T-helper 17 cell (primary cell): ENCODE measurements at places on chromosomes 5 and 9.
A peak's percentile ranks its signal among the peaks of the same experiment; 100 is the strongest.

- H3K4me1 ChIP-seq = peaks cover 2% of the 10 kb centered on the region
- no peak for DNase-seq
- H3K27me3 ChIP-seq = peaks cover 17% of the 10 kb centered on the region
- H3K36me3 ChIP-seq = no peaks in the 10 kb centered on the region
- H3K27ac ChIP-seq = no peak overlapping the region
- no peak overlapping the region for H3K4me3 ChIP-seq
Measured at GRCh38 chr9:129363216-129363873, 185.3 kb upstream of the IER5L start.

GRCh38 chr9:106468431-106468830, 394.5 kb upstream of the ZNF462 start:
- H3K27ac ChIP-seq = no peak overlapping the region
- DNase-seq = no peak
- no peaks in the 10 kb centered on the region for H3K27me3 ChIP-seq
- no peak overlapping the region for H3K4me3 ChIP-seq
- H3K4me1 ChIP-seq = no peaks in the 10 kb centered on the region

- H3K27me3 ChIP-seq = no peaks in the 10 kb centered on the region
- peaks cover 3% of the 10 kb centered on the region for H3K36me3 ChIP-seq
- H3K4me1 ChIP-seq = peaks cover 27% of the 10 kb centered on the region
- peak overlapping the region; percentile 74 for H3K27ac ChIP-seq
- DNase-seq = no peak
Measured at GRCh38 chr5:75524071-75524470, 12.4 kb downstream of the POLK start.

GRCh38 chr5:151925340-151925739, 689 bp upstream of the GLRA1 start:
- no peaks in the 10 kb centered on the region for H3K36me3 ChIP-seq
- H3K27me3 ChIP-seq = peaks cover 19% of the 10 kb centered on the region
- H3K4me3 ChIP-seq = no peak overlapping the region
- H3K27ac ChIP-seq = no peak overlapping the region
